Posterior cingulate gyrus (tissue), 11 donors: ENCODE measurements at places on chromosomes 2 and 18.

- DNase-seq = no peak
These were observed 283.0 kb downstream of the MEIS1 start for GRCh38 chr2:66717973-66718372.

- no peak for DNase-seq
These were observed 419.1 kb upstream of the DSEL start for GRCh38 chr18:67935638-67936037.

GRCh38 chr2:62573137-62573731 is 67.2 kb upstream of the TMEM17 start:
- DNase-seq = no peak

DNA sequence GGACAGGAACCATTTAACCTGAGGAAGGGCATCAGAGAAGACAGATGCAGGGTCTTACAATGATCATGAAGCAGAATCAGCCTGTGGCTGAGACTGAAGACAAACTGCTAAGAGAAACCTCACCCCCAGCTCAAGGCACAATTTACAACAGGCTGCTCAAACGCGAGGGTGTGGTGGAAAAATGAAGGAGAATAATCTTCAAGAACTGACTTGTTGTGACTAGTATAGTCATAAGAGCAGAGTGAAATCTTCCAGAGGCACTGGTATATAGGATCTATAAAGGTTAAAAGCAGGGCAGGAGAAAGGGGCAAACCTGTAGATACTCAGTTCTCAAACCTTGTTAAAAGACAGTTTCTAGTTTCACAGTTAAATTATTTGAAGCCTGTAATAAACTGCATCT is 1155.8 kb upstream of the TMEFF2 start:
- DNase-seq = no peak

DNA sequence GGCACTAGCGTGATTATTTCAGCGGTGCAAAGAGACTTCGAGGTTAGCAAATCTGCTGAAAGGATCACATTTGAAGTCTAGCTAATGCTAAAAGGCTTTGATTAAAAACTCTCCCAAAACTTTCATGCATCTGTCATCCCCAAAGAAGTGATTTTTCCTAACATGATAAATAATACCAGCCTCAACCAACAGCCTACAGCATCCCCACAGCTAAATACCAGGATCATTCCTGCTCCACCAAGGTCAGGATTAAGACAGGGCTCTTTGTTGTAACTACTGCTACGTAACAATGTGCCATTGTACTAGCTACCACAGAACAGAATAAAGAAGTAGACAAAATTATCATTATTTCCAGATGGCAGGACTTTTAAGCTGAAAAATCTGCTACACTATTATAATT is 1.6 kb downstream of the OR6B3 start:
- no peak for DNase-seq
